ENCODE measurements at places on chromosomes 2 and 18.

DNA sequence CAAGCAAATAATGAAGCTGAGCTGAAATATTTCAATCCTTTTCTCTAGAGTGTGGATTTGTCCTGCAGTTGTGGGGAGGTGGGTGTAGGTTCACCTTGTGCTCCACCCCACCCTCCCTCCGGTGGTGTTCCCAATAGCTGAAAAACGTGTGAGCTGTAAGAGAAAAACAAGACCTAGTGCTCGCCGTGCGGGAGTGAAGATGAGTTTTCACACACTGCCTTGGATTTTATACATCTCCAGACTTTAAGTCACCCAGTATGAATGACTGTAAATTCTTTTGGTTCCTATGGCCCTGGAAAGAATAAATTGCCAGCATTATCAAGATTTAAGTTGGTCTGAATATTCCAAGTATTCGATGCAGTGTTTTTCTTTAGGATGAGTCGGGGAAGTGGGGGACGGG, 1.9 kb upstream of the SOX11 start:
- DNase-seq = no peak

GRCh38 chr2:1341404-1342120, 71.7 kb upstream of the TPO start:
- peak; percentile 49 for DNase-seq

GRCh38 chr2:130375291-130376266, 19.7 kb downstream of the PTPN18 start:
- no peak for DNase-seq

- DNase-seq = no peak
Observed at GRCh38 chr2:44442019-44442418, 80.3 kb downstream of the CAMKMT start.

- DNase-seq = peak; percentile 54
Observed at GRCh38 chr2:151238527-151239487, 22.9 kb downstream of the RBM43 start.

- no peak for DNase-seq
Observed at GRCh38 chr2:54342603-54343002, 86.6 kb upstream of the TSPYL6 start.

DNA sequence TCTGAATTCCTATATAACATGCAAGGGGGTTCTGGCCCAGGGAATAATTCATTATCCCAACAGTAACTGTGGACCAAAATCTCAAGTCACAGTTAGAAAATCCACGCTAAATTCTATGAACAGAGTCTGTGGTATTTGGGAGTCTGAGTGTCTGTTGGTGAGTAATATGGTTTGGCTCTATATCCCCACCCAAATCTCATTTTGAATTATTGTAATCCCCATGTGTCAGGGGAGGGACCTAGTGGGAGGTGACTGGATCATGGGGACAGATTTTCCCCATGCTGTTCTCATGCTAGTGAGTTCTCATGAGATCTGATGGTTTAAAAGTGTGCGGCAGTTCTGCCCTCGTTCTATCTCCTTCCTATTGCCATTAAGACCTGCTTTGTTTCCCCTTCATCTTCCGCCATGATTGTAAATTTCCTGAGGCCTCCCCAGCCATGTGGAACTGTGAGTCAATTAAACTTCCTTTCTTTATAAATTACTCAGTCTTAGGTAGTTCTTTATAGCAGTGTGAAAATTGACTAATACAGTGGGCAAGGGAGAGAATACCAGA, 68.3 kb downstream of the NBAS start:
- DNase-seq = no peak

GRCh38 chr18:32373505-32373904, 97.2 kb downstream of the GAREM1 start:
- no peak for DNase-seq

- no peak for DNase-seq
Observed at GRCh38 chr2:188610050-188610444, 318.4 kb downstream of the GULP1 start.

Measured in NCI-H2171 (cell line).